Right ventricle myocardium inferior (tissue), 1 donor: ENCODE measurements at places on chromosomes 4 and X. TPM values are rescaled to one million over a fixed set of nuclear protein-coding genes. Genes with fewer than 3 reads are reported as not detected.

MAGEC3 gene
- total RNA-seq = not detected

- DNase-seq = no peak
These were observed at the start of gene IL13RA2 for GRCh38 chrX:115017455-115017854. TSS of gene IL13RA2 (minus strand) at chrX:115017616. CDS start at chrX:115017269, 347 bp downstream.

EREG gene
- total RNA-seq = not detected

DNA sequence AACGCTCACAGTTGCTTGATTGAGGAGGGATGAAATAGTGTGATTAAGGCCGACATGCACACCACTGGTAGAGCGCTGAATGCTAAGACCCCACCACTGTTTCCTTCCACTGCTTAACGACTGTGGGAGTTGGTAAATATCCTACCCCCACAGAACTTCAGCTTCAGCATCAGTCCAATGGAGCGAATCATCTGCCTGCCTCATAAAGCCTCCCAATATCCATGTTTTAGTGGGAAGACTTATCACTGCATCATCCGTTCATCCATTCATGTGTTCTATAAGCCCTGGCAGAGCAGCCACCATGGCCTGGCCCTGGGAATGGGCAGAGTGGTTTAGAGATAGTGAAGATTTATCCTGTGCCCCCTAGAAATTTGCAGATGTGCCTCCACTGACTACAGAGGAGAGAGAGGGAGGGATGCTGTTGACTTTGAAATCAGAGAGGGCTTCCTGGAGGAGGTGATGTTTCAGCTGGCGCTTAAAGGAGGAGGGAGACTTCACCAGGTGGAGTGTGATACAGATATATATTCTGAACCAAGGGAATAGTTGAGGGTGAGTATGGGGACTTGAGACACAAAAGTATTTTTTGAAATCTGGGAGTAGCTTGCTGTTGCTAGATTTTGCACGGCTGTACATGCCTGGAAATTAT is 71.9 kb upstream of the STX18 start:
- DNase-seq = no peak

- no peak for DNase-seq
These were observed 269.6 kb downstream of the GBA3 start for GRCh38 chr4:22962295-22962694.
